ENCODE measurements at places on chromosomes 16 and 17.
A peak's percentile ranks its signal among the peaks of the same experiment; 100 is the strongest.

DNA sequence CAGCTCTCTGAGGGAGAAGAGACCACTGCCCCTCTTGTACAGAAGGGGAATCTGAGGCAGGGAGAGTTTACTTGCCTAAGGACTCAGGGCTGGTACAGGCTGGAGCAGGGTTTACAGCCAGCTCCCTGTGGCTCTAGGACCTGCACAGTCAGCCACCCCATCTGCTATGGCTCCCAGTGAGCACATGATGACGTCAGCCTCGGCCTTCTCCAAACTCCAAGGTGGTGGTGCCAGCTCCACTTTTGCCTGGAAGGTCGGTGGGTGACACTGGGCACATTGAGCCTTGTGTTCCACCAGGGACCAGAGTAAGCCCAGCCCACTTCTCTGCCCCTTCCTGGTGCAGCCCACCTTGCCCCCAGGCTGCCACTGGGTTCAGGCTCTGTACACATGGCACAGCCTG, 202.2 kb downstream of the ENGASE start:
- DNase-seq = no peak

DNA sequence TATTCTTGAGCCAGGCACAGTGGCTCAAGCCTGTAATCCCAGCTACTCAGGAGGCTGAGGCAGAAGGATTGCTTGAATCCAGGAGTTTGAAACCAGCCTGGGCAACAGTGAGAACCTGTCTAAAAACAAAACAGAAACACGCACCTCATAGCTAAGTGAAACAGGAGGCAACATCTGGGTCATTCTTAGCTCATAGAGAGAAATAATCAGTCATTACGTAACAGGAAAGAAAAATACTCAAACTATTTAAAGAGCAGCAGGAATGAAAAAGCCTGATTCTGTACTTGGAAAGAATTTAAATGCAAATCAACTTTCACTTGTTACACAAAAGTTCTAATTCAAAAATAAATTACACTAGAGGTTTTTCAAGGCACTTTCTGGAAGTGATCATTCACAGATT, 17.2 kb downstream of the CHCT1 start:
- peak; percentile 14 for DNase-seq

DNA sequence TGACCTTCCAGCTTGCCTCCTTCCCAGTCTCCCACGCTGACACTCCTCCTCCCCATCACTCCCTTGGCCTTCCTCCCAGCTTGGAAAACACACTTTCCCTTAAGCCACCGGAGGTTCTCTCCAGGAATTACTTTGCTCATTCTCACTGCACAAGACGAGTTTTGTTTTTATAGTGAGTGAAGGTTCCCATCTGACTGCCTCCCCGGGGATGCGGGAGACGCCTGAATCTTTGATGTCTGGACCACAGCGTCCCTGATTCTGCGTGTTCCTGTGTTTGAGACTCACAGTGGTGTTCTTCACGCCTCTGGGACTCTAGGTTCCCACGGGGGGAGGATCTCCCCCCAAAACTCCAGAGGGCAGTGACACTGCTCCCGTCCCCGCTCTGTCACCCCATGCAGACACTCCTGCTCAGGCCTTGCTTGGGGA, 2.0 kb downstream of the DNAI2 start:
- no peak for DNase-seq

GRCh38 chr17:44222112-44222869, 2.8 kb upstream of the UBTF start:
- DNase-seq = peak; percentile 66

DNA sequence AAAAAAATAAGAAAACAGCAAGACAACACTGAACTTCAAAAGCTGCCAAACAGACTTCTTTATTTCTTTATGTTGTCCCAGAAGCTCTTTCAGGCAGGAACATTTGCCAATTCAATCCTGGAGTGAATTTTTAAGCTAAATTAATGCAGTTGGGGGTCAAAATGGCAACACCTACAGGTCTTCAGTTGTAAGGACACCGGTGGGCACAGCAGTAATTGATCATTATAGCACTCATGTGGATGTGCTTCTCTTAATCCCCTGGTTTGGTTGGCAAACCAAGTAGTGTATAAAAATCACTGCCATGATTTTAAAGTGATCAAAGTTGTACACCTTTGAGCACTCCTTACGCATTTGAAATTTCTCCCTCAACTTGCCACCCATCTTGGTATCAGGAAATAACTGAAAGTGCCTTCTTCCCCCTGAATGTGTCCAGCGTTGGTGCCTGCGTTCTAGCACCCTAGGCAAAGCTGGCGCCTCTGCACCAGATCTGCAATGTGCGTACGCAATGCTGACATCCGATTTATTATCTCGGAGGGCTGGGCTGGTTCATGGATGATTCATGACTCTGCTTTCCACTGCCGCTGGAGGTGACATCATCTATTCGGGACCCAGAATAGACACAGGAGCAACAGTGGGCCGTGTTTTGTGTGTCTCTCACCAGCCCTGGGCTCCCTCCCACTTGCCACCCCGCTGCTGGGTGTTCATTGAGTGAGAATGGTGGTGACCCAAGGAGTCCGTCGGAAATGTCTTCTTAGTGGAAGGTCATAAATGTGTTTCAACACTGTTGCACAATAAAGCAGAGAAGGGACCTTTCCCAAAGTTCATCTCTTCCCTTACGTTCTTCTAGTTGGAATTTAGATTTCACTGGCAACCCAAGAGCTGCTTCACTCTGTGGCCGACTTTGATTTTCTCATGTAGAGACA, 203.4 kb downstream of the CCDC182 start:
- no peak for DNase-seq

GRCh38 chr17:37294888-37295287, 80.9 kb upstream of the C17orf78 start:
- no peak for DNase-seq

GRCh38 chr16:1351582-1352362, at the start of the genes GNPTG and TSR3:
TSS of gene GNPTG (plus strand) at chr16:1351931. CDS start at chr16:1351966, 35 bp downstream.
TSS of gene TSR3 (minus strand) at chr16:1351878. CDS start at chr16:1351804, 74 bp downstream.
- peak; percentile 85 for DNase-seq

GRCh38 chr16:74778646-74779045, 4.0 kb upstream of the FA2H start:
- no peak for DNase-seq

- DNase-seq = no peak
These were observed 19.2 kb downstream of the NDUFAF8 start for GRCh38 chr17:81258292-81258691.

DNA sequence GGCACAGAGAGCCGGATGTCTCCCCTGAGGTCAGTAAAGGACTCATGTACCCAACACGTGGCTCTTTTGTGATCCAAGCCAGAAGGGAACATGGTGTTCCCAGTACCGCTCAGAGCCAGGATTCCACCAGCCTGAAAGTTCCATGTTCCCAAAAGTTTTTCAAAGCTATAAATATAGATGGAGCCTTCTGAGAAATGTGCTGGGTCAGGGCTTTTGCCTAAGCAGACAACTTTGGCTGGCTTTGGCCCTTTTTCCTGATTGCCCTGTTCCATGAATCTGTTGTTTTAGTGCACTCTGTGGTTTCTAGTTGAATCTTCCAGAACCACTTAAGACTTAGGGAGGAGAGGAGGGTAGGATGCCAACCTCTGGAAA, 128.5 kb upstream of the HS3ST2 start:
- DNase-seq = no peak

- DNase-seq = peak; percentile 59
These were observed 16.7 kb upstream of the OR1F1 start for GRCh38 chr16:3171181-3171854.

- DNase-seq = no peak
These were observed 69.4 kb downstream of the MRC2 start for GRCh38 chr17:62696726-62697490.

DNA sequence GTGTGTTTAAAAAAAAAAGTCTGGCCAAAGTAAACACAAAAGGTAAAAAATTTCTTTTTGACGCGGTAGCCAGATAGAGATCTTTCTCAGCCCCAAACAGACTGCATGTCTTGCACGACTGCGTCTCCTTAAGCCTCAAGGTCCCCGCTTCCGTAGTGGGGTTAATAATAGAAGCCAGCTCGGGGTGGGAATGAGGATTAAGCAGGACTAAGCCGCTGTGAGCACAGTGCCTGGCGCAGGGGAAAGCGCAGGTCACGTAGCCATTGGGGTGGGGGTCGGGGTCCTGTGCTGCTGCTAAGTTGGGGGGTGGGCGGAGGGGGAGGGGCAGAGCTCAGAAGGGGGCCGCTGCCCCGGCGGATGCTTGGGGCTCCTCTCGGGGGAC, 521 bp downstream of the GGA2 start:
- peak; percentile 29 for DNase-seq

GRCh38 chr16:17437981-17438380, 32.8 kb downstream of the XYLT1 start:
- no peak for DNase-seq

Data from activated CD4-positive, alpha-beta T cell treated with anti-CD3 and anti-CD28 coated beads, Interleukin-2, amount 50 U/mL, for 16 hours (primary cell).